ENCODE measurements at places on chromosomes 6 and 20. TPM values are rescaled to one million over a fixed set of nuclear protein-coding genes. Genes with fewer than 3 reads are reported as not detected.
A peak's percentile ranks its signal among the peaks of the same experiment; 100 is the strongest.

Gene F13A1
- not detected for polyA plus RNA-seq

DNA sequence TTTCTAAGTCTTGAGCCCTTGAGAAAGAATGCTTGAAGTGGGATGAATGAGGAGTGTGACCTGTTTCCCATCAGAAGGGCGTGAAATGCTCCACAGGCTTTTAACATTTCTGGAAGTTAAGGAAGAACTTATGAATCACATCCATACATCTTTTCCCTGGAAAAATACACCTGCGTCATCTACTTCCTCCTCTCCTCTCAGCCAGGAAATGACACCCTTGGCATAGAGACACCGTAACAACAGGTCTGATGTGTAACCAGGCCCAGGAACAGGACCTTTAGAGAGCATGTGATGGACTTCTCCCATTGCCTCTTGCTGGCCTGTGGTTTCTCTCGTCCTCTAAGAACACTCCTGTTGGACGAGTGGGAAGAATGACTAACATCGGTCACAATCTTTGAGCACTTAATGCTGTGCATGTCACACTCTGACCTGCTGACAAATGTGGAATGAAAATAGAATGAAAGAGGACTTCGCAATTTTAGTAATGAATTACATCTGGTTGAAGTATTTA lies 28.5 kb upstream of the CITED2 start:
- DNase-seq: peak; percentile 93

- DNase-seq: no peak
These were observed 91.9 kb upstream of the CDH4 start for GRCh38 chr20:61159957-61160686.

Gene ZNF165
- polyA plus RNA-seq: 0.09 TPM

Gene DOP1A
- polyA plus RNA-seq: 6.0 TPM

DNA sequence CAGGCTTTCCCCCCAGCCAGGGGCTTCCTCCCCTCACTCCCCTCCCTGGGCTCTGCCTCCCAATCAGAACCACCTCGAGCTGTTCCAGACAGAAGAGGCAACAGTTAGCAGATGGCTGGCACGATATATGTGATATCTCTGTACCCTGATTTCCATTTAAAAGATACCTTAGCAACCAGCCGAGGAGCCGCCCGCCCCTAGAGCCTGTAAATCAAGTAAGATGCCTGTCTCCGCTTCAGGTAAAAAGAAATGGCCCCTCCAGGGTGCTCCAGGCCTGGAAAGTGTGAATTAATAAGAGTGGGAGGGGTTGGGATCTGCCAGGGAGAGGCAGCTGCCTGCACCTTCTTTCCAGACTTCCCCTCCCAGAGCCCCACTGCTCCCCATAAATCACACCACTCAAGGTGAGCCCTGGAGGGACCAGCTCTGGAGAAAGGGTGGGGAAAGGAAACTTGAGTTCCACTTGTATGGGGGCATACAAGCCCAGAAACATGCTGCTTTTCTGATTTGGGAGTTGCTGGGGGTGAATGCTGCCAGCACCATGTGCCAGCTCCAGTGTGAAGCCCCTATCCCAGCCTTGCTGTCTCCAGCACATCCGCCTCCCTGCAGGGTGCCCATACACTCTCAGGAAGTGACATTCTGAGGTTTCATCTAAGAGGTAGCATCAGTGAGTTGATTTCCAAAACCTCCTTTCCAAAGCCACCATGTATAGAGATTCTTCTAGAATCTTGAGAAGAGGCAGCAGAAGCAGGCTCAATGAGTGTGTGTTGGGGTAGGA lies 148.0 kb downstream of the LRFN2 start:
- DNase-seq: no peak

Gene SUMO4
- polyA plus RNA-seq: not detected

Gene NKX2-2
- not detected for polyA plus RNA-seq

GRCh38 chr6:132400555-132400882 lies 756 bp downstream of the MOXD1 start:
- DNase-seq: no peak

Gene CCM2L
- not detected for polyA plus RNA-seq

GRCh38 chr6:1554476-1555310 lies 55.0 kb upstream of the FOXC1 start:
- DNase-seq: peak; percentile 32

Measured in IMR-90 (cell line).